ENCODE measurements at places on chromosomes 4 and X. TPM values are rescaled to one million over a fixed set of nuclear protein-coding genes. Genes with fewer than 3 reads are reported as not detected.

The BTK gene
- total RNA-seq = 1.3 TPM

The UGT2B17 gene
- total RNA-seq = not detected

The HPGD gene
- 1.4 TPM for total RNA-seq

The CT55 gene
- total RNA-seq = not detected

The MPC1L gene
- not detected for total RNA-seq

The UGT2A1 gene
- not detected for total RNA-seq

The NR3C2 gene
- 23.9 TPM for total RNA-seq

The VSIG4 gene
- total RNA-seq = 41.7 TPM

The MAD2L1 gene
- total RNA-seq = 1.8 TPM

The FAM184B gene
- not detected for total RNA-seq

The FHIP1A gene
- total RNA-seq = 21.4 TPM

The NXF3 gene
- 0.69 TPM for total RNA-seq

The IL2 gene
- not detected for total RNA-seq

The DRD5 gene
- not detected for total RNA-seq

The CT47B1 gene
- not detected for total RNA-seq

The DIAPH2 gene
- total RNA-seq = 9.3 TPM

The SHISA3 gene
- 8.1 TPM for total RNA-seq

The NLGN3 gene
- total RNA-seq = 0.41 TPM

The ACE2 gene
- 14.0 TPM for total RNA-seq

The RPS6KA6 gene
- total RNA-seq = 0.41 TPM

The MAML3 gene
- total RNA-seq = 2.6 TPM

The GSTCD gene
- total RNA-seq = 5.9 TPM

The CENPI gene
- total RNA-seq = 0.27 TPM

The C1QTNF7 gene
- total RNA-seq = 2.4 TPM

The USP17L26 gene
- total RNA-seq = not detected

The CD99L2 gene
- total RNA-seq = 68.1 TPM

The CFAP47 gene
- not detected for total RNA-seq

The TMEM165 gene
- 41.6 TPM for total RNA-seq

All from left ventricle myocardium inferior (tissue), 1 donor.